ENCODE measurements at places on chromosomes 4 and X.

DNA sequence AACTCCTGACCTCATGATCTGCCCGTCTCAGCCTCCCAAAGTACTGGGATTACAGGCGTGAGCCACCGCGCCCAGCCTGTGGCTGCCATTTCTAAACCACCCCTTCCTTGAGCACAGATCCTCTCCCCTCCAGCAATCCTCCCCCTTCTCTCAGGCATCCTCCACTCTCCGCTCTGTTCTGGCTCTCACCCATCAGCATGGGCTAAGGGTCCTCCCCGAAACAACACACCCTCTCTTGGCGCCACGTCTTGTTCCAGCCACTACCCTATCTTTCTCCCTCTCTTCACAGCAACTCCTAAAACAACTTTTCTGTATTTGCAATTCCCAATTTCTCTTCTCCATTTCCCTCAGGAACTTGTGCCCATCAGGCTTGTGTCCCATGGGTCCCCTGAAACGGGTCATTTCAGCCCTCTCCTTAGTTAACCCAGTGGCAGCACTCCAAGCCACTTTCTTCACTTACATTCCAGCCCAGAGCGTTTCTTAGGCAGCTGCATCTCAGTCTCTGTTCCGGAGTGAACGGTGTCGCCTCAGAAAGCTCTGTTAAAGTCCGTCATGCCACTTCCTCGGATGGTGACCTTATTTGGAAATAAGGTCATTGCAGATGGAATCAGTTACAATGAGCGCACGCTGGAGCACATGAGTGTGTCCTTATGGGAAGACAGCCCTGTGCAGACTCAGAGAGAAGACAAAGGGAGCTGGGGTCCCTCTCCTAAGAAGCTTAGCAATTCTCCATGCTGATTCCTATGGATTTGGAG lies 28.3 kb upstream of the CLDN24 start:
- no peak for DNase-seq

GRCh38 chr4:168164915-168165548 lies 72.7 kb downstream of the ANXA10 start:
- DNase-seq: no peak

GRCh38 chrX:10135561-10136399 lies 21.0 kb upstream of the CLCN4 start:
- no peak for DNase-seq

GRCh38 chr4:76306882-76307659 lies 538 bp downstream of the STBD1 start:
- DNase-seq: peak; percentile 16

DNA sequence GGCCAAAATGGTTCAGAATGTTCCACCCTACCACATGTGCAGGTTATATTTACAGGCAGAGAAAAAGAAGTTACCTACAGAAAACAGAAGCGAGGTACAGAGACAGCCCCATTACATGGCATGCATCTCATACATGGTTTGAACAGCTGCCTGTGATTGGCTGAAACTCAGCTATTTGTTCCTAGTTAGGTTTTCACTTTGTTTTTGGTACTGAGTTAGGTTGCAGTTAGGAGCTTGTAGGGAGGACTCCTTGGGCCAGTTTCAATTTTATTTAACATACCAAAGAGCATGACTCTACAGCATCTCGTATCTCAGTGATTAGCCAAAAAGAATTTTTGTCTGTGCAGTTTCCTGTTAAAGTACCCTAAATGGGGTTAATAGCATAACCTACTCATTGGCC lies 392.0 kb downstream of the MAPK10 start:
- no peak for DNase-seq

DNA sequence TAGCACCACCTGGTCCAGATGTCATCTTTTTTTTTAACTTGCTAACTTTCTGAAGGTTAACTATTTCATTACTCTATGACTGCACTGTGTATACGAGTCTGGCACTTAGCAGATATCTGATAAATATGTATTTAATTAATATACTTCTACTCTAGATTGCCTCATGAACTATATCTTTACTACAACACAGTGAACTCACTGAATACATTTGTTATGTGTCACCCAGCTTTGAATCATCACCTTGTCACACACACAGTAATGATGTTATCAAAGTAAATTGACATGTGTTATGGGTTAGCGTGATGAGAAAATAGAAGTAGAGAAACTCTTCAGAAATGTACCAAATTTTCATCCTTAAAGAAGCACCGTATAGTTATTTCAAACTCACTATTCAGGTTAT lies 419.3 kb upstream of the ADGRL3 start:
- no peak for DNase-seq

DNA sequence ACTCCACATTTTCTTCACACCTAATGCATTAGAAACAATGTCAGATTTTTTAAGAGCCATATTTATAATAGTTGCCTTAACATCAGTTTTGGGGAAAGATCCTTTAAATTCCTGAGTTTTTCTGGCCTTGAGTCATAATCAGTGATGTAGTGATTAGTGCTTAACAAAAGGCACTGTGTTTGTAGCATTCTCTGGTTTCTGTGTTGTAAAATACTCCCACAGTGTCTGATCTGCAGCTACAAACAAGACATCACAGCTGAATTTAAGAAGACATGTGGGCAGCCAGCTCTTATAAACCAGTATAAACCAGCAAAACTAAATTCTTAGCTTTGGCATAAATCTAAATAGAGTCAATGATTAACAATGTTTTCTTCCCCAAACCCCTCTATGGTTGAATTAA lies 233.8 kb downstream of the FSTL5 start:
- DNase-seq: no peak

DNA sequence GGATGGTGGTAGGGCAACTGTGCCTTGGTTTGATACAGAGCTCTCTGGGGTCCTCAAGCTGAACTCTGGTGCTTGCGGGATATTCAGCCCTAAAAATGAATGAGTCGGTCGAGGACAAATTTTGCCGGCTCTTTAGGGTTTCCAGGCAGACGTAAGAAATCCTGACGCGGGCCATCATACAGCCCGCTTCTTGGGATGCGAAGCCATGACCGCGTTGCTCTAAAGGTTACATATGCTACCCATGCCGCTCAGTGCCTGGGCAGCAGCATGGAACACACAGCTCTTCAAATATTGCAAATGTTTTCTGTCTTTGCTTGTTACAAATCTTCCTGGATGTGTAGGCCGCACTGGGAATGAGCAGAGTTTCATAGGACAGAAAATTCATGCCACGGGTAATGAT lies 55.6 kb downstream of the NBDY start:
- no peak for DNase-seq

- DNase-seq: peak; percentile 24
Measured at GRCh38 chrX:115650449-115650848, 89.5 kb downstream of the PLS3 start.

GRCh38 chr4:104488151-104488550 lies 6.5 kb downstream of the CXXC4 start:
- no peak for DNase-seq

GRCh38 chr4:89438102-89438831 lies 130.7 kb upstream of the GPRIN3 start:
- peak; percentile 1 for DNase-seq

DNA sequence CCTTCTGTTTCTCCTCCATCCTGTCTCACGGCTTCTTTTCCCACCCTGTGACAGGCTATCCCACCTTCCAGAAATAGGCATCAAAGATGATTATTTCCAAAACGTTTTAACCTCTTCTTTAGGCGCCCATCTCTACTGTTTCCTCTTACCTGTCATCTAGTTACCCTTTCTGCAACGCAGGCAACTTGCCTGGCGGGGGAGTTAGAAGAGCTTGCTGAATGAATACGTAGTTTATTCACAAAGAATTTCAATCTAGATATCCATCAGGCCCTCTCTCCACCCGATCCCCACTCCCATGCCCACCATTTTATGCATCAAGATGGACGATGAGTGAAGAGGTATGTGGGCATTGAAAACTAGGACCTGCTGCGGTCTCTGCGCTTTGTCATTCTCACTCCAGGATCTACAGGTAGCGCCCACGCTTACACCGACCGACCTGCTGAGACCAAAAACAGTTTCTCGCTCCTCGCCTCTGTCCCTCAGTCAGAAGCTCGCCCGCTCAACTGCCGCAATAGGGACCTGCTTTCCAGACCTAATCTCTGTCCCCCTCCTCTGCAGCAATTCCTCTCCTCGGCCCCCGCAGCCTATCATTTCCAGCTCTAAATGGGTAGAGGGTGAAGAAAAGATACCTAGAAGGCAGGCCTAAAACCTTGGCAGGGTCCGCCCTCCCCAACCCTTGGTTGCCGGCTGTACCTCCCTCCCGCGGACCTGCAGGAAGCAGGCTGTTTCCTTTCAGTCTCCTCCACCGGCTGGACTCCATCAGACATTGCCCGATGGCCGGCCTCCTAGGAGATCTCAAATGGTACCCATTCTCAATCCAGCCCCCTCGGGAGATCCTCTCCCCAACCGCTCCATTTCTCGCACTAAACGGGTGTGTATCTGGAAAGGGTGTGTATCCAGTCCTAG lies 624 bp downstream of the BEX5 start:
- DNase-seq: no peak

- no peak for DNase-seq
Measured at GRCh38 chr4:30181918-30182317, 538.3 kb upstream of the PCDH7 start.

DNA sequence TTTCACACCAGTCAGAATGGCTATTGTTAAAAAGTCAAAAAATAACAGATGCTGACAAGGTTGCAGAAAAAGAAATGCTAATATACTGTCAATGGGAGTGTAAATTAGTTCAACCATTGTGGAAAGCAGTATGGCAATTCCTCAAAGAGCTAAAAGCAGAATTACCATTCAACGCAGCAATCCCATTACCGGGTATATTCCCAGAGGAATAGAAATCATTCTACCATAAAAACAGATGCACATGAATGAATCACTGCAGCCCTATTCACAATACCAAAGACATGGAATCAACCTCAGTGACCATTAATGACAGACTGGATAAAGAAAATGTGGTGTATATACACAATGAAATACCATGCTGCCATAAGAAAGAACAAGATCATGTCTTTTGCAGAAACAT lies 243.0 kb downstream of the STPG2 start:
- no peak for DNase-seq

GRCh38 chrX:153766871-153767673 lies 3.0 kb downstream of the PLXNB3 start:
- DNase-seq: no peak

GRCh38 chr4:9970399-9971011 lies 50.8 kb downstream of the SLC2A9 start:
- no peak for DNase-seq

DNA sequence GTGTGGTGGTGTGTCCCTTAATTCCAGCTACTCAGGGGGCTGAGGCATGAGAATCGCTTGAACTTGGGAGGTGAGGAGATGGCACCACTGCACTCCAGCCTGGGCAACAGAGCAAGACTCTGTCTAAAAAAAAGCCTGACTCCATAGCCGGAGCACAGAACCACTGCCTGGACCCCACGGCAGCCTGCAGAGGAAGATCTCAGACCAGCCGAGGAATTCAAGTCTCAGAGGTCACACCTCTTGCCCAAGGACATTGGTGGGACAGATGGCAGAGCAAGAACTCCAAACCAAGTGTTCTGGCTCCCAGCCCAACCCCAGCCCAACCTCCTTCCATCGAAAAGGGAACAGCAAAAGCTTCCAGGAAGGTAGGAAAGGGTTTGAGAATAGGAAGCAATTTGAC lies 70.8 kb downstream of the SMIM20 start:
- DNase-seq: no peak

GRCh38 chrX:123876844-123877243 lies 17.0 kb downstream of the XIAP start:
- no peak for DNase-seq

GRCh38 chr4:7499661-7500060 lies 64.9 kb upstream of the PSAPL1 start:
- DNase-seq: no peak

DNA sequence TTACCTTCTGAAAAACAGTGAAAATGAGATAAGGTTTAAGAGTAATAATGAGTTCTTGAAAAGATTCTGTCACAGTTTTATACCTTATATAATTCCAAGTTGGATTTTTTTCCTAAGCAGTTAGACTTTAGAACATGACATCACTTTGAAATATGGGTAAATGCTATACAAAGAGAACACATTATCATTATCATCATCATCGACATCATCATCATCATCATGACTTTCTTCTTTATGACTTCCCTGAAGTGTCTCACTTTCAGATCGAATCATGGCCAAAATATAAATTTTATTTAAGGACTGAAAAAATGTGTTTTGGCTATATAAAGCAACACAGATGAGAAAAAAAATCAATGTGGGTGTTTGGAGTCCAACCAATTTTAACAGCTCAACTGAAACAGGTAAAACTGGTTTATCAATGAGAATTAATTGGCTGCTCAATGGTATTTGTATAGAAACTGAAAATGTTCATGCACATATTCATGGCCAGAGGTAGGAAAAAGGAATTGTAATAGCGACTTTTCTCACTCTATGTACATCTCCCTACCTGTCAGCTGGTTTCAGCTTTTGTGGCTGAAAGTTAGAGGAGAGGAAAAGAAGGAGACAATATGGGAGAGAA lies 243.1 kb upstream of the GPC4 start:
- DNase-seq: no peak

- no peak for DNase-seq
Measured at GRCh38 chr4:175739612-175740011, 72.5 kb downstream of the GPM6A start.

GRCh38 chr4:164770010-164770724 lies 16.2 kb downstream of the SMIM31 start:
- no peak for DNase-seq

GRCh38 chrX:11381464-11381863 lies 88.3 kb downstream of the AMELX start:
- peak; percentile 50 for DNase-seq

GRCh38 chr4:114593526-114593925 lies 5.1 kb upstream of the UGT8 start:
- no peak for DNase-seq

DNA sequence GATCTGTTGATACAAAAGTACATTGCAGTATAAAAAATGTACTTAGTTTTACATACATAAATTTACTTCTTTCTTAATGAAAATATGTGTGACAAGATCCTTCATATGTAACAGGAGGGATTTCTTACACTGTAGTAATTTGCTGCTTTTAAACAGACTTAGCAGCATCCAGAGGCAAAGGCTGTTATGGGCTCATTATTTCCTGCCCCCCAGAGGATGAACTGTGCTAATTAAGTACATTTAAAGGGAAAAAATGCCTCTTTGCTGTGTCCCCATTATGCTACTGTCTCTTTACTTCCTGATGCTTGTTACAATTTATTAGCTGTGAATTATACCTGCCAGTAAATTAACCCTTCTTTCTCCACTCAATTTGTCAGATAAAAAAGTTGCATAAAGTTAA lies 47.1 kb downstream of the NDST3 start:
- DNase-seq: no peak

DNA sequence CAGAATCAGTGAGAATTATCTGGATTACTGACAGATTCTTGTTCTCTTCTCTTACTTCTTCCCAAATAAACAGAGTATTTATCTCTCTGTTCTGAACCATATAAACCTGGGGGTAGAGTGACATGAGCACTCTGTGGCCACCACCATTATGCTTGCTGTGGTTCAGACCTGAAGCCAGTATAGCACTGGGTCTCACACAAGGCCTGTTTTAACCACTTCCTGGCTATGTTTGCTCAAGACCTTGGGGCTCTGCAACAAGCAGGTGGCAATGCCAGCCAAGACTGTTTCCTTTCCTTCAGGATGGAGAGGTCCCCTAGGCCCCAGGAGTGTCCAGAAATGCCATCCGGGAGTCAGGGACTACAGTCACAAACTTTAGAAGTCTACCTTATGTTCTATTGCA lies 21.7 kb upstream of the HEPH start:
- no peak for DNase-seq

- DNase-seq: no peak
Measured at GRCh38 chr4:133960975-133961374, 240.6 kb downstream of the PABPC4L start.
